NCI-H146 (cell line): ENCODE measurements at places on chromosomes 4 and X.
A peak's percentile ranks its signal among the peaks of the same experiment; 100 is the strongest.

DNA sequence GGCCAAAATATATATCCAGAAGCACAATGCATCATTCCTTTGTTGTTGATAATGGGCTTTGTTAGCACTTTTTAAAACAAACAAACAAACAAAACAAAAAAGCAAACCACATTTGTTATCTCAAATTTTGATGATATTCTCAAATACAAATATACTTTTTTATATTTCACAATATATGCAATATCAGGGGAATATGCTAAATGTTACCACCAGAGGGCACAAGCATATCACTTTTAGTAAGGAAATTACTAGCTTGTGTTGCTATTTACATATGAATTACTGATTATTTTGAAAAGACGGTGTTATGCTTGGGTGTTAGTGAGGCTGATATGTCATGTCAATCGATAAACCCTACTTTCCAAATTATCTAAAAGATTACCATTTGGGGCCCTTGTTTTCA lies 29.1 kb downstream of the RIPPLY1 start:
- DNase-seq: peak; percentile 2

DNA sequence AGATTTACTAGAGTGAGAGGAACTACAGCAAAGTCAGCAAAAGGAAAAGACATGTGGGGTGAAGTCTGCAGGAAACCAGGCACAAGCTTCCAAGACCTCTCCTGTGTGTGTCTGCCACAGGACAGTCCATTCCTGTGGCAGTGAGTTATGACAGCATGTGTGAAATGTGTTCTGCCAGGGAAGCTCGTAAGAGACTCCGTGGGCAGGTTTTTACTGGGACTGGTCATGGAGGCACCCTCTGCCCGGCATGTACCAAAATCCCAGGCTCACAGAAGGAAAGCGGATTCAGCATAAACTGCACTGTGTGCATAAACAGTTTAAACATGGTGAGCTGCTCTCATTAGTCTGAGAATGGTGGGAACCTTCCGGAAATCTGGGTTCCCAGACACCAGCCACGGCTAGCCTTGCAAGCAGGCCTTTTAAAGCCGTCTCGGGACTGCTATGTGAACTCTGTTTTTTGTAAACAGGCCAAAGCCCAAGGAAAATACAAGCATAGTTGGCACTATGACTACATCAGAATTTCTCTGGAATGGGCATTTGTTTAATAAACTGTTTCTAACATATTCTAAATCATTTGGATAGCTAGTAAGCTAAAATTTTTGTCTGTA lies 288.5 kb downstream of the TENM3 start:
- DNase-seq: no peak

DNA sequence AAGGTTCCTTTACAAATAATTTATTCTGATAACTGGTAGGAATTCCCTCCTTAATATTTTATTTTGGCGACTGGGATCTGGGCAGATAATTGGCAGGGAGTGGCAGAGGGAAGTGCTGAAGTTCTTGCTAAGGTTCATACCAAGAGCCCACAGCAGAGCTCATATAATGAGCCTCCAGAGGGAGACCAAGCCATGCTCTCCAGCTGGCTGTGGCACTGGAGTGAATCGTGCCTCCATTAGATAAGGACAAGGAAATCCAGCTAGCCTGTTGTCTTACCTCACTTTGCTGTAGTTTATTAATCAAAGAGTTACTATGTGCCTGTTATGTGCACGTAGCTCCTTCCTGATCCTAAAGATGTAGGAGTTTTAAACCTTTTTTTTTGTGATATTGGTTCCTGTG lies 1.3 kb downstream of the ASB12 start:
- DNase-seq: no peak

GRCh38 chrX:100685284-100685996 lies 41.4 kb downstream of the SRPX2 start:
- peak; percentile 73 for DNase-seq

GRCh38 chr4:1996866-1997611 lies 11.7 kb downstream of the NELFA start:
- no peak for DNase-seq

GRCh38 chr4:182225257-182225852 lies 17.8 kb upstream of the TENM3 start:
- no peak for DNase-seq

GRCh38 chr4:153099391-153100140 lies 104.7 kb upstream of the TRIM2 start:
- DNase-seq: no peak

- DNase-seq: peak; percentile 38
Measured at GRCh38 chrX:53494436-53494835, 60.3 kb upstream of the HSD17B10 start.

DNA sequence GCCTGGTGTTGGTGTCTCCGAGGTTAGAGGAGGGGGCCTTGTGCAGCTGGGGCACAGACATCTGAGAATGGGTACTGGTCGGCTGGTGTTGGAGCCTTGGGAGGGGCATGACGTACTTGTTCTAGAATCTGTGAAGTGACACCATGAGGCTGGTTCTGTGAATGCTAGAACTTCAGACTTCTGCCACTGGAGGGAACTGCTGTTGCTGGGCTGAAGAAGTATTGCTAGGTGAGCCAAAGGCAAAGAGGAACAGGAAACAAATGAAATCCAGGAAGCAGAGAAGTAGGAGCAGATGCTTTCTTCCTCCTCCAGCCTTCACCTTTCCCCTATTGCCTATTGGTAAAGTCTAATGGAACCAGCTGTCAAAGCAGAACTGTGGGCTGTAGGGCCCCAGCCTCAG lies 120.9 kb upstream of the DDIT4L start:
- DNase-seq: no peak

GRCh38 chr4:3704669-3705068 lies 61.5 kb upstream of the ADRA2C start:
- no peak for DNase-seq

DNA sequence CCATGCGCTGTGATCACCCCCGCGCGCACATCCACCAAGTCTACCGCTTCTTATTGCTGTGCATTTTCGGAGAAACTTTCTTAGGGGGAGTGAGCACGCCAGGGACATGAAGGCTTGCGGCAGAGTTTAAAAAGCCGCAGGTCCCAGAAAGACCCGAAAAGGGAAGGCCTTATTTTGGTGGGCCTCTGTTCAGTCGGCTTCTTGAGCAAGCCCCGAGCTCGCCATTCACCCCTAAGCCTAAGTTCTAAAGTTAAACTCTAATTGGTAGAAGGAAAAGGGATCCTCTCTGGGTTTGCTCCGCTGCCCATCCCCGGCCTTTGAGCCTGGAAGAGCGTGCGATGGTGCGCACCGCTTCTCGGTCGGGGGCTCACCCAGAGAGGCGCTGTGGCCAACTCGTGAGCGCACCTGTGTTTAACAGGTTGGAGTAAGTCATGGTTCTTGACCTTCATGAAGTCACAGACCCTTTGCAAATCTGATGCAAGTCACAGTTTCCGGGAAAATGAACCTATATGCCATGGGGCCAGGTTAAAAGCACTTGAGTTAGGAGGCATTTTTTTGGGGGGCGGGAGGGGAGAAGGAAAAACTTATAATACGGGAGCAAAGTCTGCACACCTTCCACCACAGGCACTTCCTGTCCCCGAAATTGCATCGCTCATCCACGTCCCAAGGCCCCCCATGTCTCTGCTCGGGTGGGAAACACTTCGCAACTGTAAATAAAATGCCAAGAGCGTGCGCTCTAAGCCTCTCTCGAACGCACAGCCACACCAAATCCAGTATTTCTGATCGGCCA lies 1.9 kb downstream of the PHOX2B start:
- no peak for DNase-seq

GRCh38 chr4:997375-998071 lies 4.3 kb upstream of the SLC26A1 start:
- DNase-seq: no peak

- no peak for DNase-seq
Measured at GRCh38 chrX:107562482-107562881, 65.8 kb upstream of the PRPS1 start.

GRCh38 chr4:7281691-7282665 lies 89.6 kb downstream of the SORCS2 start:
- no peak for DNase-seq

- DNase-seq: no peak
Measured at GRCh38 chr4:7971881-7972500, 32.3 kb upstream of the AFAP1 start.

- peak; percentile 37 for DNase-seq
Measured at GRCh38 chrX:14032406-14032805, 2.7 kb upstream of the GEMIN8 start.

DNA sequence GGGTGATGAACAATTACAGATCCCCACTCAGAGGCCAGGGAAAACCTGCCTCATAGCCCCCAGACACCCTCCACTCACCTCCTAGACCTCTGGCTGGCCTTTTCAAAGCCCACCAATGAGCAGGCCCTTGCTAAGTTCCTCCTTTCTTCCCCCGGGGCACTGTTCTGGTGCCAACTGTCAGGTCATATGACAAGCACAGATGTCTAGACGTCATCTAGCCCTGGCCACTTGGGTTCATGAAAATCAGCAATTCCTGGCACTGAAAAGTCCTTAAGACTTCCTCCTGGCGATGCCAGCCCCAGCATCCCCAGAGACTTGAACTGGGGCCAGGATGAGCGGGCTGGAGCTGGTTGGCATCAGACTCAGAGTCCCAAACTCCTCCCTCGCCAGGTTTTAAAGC lies 115.6 kb upstream of the NALF2 start:
- no peak for DNase-seq

DNA sequence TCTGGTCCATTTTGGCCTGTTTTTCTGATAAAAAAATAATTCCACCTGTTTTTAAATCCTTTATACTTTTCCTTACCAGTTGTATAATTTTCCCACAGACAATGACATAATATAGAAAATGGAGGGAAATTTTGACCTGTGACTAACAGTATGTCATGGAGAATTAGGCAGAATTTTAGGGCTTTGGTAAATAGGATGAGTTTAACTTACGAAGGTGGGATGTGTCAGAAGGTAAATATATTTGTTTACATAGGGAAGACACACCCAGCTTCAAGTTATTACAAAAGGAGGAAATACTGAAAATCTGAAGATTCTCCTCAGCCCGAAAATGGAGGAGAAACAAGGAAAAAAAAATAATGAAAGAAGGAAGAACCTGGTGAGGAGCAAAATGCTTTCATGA lies 64.6 kb upstream of the PPP3CA start:
- DNase-seq: no peak

DNA sequence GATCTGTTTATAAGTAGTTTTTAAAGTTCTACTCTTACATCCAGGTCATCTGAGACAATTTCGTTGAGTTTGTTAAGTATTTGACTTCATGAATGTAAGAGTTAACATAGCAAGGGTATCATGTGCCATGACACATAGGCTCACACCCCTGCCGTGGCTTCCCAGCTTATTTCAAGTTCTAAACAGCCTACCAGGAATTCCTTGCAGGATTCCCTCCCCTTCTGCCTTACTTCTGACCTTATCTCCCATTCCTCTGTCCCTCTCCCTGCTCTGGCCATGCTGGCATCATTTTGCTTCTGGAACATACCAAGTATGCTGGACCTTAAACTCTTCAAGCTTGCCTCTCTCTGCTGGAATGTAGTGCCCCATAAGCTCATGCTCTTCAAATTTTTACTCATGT lies 369.9 kb upstream of the PCDH7 start:
- no peak for DNase-seq

DNA sequence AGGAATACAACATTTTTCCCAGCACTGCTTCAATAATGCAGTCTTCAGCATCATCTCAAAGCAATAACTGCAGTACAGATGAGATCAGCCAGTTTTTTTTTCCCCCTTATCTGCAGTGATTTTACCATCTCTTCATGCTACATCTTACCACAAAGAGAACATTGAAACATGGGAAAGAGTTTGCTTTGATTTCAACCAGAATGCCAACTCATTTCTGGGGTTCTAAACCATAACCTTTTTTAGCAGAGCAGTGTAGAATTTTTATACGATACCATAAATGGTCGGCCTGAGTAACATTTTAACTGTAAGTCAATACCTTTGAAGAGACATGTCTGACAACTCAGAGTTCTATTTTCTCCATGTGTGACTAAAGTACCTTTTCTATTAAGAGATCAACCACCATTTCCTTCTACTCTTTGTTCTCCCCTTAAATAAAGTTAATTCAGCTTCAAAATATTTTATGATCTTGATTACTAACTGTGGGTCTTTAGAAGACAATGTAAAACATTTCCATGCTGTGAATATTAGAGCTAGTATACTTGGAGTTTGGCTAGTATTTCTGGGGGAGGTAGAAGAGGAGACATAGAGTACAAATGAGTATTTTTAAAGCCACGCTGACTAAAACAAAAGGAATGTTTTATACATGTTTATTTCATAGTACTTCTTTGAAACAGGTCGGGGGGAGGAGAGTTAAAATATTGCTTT lies 69.1 kb downstream of the TET2 start:
- DNase-seq: no peak

- DNase-seq: peak; percentile 55
Measured at GRCh38 chr4:76641758-76642157, 206.7 kb downstream of the SHROOM3 start.

DNA sequence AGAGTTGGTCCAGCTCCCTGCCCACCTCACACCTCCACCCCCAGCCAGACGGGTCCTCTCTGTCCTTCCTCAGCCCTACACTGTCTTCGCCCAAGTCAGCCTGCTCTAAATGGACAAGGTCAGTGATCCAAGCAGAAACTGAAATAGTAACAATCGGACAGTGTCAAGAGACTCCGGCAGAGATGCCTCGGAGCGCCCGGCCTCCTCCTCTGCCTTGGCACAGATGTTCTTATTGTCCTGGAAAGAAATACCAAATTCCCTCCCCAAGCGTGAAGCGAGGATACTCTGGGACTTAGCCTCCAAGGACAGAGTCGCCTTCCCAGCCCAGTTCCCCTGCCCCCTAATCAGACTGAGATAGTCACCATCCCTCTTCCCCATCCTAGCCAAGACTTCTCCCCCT lies 28.5 kb downstream of the UTP14A start:
- no peak for DNase-seq

GRCh38 chrX:71105628-71106027 lies 912 bp downstream of the CXorf65 start:
- DNase-seq: no peak

DNA sequence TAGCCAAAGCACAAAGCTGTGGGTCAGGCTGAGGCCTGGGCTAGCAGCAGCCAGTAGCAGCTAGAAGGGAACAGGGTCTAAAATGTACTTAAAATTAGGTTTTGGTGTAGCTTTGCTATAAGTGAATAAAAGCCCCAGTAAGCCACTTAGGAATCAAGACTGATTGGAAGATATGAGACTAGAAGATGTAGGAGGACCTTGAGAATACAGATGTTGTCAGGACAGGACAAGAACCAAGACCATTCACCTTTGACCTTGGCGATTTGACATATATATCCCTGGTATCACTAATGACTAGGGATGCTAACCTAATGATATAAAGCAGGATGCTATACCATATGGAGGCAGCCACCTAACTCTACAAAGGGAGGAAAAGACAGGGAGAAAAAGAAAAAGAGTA lies 238.1 kb downstream of the FBXO8 start:
- DNase-seq: no peak

DNA sequence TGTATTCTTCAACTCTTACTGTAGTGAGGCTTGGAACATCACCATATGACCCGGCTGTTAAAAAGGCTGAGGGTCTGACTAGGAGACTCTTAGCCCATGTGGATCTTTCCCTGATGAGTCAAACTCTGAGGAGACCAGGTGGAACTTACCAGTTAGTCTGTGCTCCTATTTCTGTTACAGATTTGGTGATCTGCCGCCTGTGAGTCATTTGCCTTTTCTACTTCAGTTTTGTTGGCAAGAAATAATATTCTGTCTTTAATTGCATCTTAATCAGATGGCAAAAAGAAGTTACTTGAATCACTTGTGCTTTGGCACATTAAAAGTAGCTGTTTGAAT lies 48.4 kb downstream of the MTM1 start:
- DNase-seq: no peak

- no peak for DNase-seq
Measured at GRCh38 chrX:78130396-78130795, 9.1 kb downstream of the TAF9B start.
